ENCODE measurements at places on chromosomes 3 and 15.

- no peak for DNase-seq
Observed at GRCh38 chr15:70614221-70614620, 149.1 kb downstream of the UACA start.

GRCh38 chr3:15051531-15051930, 13.6 kb downstream of the MRPS25 start:
- peak; percentile 34 for DNase-seq

DNA sequence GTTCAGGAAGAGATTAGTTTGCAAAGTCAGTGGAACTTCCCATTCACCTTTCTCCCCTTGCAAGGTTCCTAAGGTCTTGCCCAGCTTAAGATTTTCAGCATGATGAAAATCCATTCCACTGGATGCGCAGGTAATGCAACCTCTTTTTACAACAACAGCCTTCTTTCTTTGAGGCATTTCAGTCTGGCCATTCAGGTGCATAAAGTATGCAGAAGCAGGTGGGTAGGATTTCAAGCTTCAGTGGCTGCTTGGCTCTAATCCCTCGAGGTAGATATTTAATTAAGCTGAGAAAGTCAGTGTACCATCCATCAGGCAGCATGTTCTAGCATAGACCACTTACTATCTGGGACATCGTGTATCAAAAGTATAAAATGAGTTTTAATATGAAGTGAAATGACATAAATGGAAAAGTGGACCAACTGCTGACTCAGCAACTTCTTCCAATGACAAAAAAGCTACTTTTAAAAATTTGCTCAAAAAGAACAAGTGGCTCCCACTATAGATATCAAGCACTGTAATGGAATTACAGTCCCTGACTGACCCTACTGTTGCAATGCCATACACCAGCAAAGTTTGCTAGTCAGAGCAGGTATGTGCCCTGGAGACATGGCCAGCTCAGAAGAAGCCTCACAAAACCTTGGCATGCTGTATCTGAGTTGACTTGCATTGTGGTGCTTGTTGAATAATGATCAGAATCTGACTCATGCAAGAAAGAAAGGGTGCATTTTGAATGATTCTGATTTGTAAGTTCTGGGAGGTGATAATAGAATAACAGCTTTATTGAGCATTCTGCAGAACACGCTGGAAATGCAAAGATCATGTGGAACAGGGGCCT, 459.9 kb upstream of the MCTP2 start:
- DNase-seq = no peak

GRCh38 chr15:62739507-62739906, 303.0 kb upstream of the TPM1 start:
- DNase-seq = no peak

DNA sequence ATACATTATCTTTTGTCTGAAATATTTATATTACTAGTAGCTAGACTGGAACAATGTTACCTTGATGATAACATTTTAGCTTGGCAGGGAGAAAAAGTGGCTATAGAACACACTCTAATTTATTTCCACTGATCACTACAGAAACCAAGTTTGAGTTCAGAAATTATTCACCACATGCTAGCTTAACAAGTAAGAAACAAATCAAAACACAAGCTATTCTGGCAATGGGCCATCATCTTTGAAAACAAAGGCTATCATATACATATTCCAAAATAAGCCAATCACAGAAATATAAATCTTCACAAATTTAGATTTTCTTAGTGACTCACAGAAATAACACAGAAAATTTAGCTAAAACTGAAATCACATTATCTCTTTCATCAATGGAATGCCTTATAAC, 17.1 kb downstream of the AQR start:
- DNase-seq = no peak

GRCh38 chr3:127820221-127820825, 2.0 kb downstream of the MGLL start:
- DNase-seq = no peak

- no peak for DNase-seq
Observed at GRCh38 chr3:126061301-126062032, 22.5 kb downstream of the SLC41A3 start.

GRCh38 chr3:51295625-51296024, 89.5 kb upstream of the MANF start:
- no peak for DNase-seq

GRCh38 chr3:118973050-118973449, 61.6 kb downstream of the IGSF11 start:
- no peak for DNase-seq

GRCh38 chr15:41840673-41841072, 2.0 kb downstream of the PLA2G4B start:
- DNase-seq = no peak

- no peak for DNase-seq
Observed at GRCh38 chr15:29266052-29266582, 3.5 kb downstream of the NSMCE3 start.

DNA sequence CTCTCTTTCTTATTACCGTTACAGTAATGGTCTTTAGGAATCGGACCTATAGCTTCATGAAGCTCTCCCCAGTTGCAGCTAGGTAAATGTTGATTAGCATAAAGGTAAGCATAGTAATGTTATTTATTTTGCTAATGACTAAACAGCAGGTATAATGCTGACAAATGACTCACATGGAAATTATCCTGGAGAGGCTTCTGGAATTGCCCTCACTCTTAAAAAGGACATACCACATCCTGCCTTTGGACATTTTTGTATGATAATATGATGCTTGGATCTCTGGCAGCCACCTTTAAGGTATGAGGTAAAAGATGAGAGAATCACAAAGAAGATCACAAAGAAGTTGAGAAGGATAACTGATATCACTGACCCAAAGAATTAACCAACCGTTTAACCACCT, 238.6 kb downstream of the CHL1 start:
- DNase-seq = no peak

- DNase-seq = no peak
Observed at GRCh38 chr3:182303169-182303568, 490.1 kb upstream of the ATP11B start.

DNA sequence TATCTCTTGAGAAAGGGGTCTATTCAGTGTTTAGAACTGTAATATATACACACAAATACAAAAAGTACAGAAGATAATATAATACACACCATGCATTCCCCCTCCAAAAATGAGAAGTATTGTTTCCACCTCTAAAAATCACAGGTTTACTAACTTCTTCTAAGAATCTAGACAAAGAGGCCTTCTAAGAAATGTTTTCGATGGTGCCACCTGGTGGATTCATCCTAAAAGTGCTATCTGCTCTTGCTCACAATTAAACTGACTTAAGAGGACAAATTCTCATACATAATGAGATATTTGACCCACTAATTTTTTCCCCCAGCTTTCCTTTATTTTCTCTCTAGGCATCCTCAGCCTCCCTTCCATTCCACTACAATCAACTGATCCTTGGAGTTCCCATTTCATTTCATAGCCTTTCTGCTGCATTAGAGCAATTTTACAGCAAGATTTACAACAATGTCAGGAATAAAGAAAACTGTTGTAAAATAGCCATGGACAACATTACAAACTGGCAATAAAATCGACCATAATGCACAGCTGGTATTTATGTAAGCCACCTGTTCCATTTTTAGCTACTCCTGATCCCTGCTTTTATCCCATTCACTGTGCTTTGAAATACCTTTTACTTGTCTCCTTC, 124.6 kb downstream of the ARRDC4 start:
- DNase-seq = peak; percentile 63

DNA sequence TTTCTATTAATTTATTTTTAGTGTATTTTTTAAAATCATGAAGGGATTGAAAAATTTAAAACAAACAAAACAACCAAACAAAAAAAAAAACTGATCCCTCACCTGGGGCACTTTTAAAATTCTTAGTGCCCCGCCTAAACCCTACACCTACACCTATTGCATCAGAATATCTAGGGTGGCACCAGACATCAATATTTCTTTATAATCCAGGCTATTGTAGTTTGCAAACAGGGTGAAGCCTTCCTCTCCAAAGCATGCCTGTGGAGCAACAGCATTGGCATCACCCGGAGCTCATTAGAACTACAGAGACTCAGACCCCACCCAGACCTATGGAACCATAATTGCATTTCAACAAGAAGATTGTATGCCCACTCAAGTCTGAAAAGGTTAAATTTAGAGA, 54.9 kb upstream of the ACP3 start:
- DNase-seq = no peak

DNA sequence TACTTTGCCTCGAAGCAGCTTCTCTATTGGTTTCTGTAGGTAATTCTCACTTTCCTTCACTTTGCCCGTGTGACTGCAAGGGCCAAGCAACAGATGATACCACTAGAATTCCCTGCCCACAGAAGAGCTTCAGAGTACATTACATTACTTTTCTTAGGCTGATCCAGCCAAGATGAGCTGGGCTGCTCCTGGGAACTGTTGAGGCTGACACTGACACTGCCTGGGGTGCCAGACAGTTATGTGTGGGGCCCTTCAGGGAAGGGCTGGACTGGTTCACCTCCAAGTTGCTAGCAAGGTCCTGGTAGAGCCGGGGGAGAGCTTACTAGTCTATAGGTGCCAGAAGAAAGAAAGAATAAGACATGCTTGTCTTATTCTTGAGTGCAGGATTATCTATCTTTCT, 19.0 kb downstream of the GORASP1 start:
- no peak for DNase-seq

GRCh38 chr3:155872904-155873646, 2.6 kb downstream of the GMPS start:
- DNase-seq = no peak

DNA sequence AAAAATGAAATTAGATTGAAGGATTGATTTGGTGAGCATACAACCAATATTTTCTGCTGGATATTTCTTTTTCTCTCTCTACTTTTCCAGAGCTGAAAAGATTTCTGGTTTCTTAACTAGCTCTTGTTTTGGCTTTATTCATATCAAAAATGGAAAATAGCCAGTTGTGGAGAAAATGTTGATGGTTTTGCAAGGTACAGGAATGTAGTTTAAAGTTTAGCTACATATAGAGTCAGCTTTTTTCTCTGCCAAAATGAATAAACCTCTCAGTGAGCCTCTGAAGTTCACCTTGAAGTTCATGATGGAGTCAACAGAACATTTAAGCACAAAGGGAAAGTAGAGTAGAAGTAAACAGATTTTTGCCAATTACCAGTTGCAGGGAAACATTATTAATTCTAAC, 720.5 kb upstream of the ALCAM start:
- DNase-seq = no peak

DNA sequence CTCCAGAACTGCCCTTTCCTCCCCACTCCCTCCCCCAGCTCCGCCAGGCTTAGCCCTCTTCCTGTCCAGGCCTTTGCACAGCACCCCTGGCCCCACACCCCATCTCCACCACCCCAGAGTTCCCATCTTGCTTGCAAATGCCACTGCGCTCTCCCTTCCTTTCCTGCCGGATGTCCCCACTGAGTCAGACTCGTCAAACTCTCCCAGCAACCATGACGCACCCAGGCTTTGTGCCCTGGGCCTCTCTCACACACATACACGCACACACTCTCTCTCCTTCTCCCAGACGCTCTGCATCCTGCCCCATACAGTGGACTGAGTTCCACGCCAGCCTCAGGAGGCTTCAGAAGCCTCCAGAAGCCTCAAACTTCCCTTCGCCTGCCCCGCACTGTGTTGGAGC, 2.8 kb upstream of the CCDC9B start:
- DNase-seq = no peak

DNA sequence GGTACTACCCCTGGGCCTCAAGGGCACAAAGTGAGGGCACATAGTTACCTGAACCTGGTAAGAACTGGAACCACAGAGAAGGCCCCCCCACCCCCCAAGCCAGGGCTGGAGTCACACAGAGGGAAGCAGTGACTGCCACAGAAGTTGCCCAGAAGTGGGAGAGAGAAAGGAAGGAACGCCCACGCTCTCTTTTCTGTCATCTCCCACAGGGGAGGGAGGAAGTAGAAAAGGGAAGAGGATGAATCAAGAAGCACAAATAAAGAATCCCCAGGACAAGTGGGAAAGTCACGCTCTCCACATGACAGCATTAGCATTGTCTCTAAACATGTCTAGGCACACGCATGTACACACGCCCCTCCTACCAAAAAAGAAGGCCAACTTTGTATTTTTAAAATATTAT, 114.7 kb upstream of the FRMD4B start:
- peak; percentile 26 for DNase-seq

DNA sequence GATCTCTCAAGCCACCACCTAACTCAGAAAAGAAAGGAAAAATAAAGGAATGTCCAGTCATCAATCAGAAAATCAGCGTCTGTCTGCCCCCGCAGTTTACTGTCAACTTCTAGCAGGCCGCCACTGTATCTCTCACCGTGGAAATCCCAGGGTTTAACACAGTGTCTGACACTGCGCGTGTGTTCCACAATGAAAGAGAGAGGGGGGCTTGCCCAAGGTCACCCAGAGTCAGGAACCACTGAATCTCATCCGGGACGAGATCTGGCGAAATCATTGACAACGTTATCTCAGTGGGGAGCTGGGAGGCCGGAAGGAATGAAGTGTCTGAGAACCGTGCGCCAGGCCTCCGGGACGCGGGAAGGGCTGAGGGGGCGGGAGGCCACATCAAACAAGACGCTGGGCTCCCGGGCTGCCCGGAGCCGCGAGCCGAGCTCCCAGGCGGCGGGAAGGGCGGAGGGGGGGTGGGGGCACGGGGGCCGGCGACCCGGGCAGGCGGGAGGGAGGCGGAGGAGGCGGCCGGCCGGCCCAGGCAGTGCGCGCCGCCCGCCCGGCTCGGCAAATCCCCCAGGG, 2.2 kb upstream of the HES1 start:
- DNase-seq = peak; percentile 57

DNA sequence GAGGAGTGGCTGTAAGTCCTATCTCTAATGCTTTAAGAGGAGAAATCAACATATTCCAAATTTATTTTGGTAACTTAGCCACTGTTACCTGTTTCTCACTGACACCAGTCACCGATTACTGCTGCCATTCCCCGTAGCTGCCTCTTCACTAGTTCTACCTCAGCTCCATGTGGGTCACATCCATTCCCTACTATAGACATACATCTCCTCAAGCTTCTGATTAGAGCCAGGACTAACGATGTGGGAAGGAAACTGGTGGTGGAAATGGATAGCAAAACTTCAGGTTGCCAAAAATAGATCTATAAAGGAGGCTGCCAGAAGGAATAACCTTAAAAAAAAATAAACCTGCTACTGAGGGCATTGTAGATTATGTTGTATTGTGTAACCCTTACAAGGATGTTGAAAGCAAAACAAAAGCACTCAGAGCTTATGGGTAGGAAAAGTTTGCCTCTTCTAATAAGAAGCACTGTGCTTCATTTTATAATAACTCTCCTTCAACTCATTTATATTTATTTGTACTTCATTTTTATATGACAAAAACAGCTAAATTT, 56.0 kb downstream of the KAT2B start:
- DNase-seq = no peak

Measured in colonic mucosa (tissue), 4 donors.